NCI-H1105 (cell line): ENCODE measurements at places on chromosomes 5 and 9.

GRCh38 chr9:27835746-27836145 is 262.5 kb upstream of the C9orf72 start:
- DNase-seq: no peak

GRCh38 chr5:116631147-116631546 is 56.5 kb upstream of the SEMA6A start:
- DNase-seq: no peak

DNA sequence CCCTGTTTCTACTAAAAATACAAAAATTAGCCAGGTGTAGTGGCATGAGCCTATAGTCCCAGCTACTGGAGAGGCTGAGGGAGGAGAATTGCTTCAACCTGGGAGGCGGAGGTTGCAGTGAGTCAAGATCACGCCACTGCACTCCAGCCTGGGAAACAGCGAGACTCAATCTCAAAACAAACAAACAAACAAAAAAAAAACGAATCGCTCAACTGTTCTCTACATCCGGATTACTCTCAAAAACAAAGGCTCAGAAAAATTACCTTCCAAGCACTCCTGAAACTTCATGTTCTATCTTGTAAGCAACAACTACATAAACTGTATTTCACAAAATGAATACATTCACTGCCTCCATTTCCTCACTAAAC is 14.0 kb downstream of the UBAP2 start:
- no peak for DNase-seq

DNA sequence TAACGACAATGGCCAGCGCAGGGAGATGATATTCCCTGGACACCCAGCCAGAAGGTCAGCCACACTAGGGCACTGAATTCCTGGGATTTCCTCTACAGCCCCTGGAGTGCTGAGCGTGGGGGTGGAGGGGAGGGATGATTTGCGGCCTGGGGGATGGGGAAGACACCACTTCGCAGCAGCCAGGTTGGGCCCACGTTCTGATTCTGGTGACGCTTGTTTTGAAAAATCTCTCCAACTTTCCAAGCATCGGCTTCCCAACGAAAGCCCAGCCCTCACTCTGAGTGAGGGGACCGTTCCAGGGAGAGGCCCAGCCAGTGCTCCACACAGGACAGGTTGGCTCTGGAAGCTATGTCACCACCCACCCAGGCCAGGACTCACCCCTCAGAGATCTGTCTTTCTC is 5.4 kb downstream of the GFPT2 start:
- DNase-seq: no peak

- DNase-seq: peak; percentile 73
Measured at GRCh38 chr9:2570615-2571479, 50.7 kb upstream of the VLDLR start.

- no peak for DNase-seq
Measured at GRCh38 chr5:42779083-42779482, 22.5 kb downstream of the CCDC152 start.

GRCh38 chr9:129231022-129231739 is 53.1 kb upstream of the IER5L start:
- no peak for DNase-seq

GRCh38 chr5:157180374-157181264 is at the start of gene ITK:
TSS of gene ITK (plus strand) at chr5:157180840. CDS start at chr5:157180978, 138 bp downstream.
- DNase-seq: no peak

GRCh38 chr5:8633696-8634095 is 764.7 kb downstream of the MTRR start:
- no peak for DNase-seq

DNA sequence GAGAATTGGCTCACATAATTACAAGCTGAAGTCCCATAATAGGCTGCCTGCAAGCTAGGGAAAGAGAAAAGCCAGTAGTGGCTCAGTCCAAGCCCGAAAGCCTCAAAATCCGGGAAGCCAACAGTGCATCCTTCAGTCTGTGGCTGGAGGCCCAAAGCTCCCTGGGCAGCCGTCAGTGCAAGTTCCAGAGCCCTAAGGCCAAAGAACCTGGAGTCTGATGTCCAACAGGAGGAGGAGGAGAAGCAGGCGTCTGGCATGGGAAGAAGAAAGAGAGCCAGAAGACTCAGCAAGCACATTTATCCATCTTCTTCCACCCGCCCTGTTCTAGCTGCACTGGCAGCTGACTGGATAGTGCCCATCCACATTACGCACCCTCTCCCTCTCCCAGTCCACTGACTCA is 213.4 kb downstream of the GAS1 start:
- no peak for DNase-seq

GRCh38 chr5:88364991-88365390 is 96.3 kb upstream of the TMEM161B start:
- DNase-seq: no peak

DNA sequence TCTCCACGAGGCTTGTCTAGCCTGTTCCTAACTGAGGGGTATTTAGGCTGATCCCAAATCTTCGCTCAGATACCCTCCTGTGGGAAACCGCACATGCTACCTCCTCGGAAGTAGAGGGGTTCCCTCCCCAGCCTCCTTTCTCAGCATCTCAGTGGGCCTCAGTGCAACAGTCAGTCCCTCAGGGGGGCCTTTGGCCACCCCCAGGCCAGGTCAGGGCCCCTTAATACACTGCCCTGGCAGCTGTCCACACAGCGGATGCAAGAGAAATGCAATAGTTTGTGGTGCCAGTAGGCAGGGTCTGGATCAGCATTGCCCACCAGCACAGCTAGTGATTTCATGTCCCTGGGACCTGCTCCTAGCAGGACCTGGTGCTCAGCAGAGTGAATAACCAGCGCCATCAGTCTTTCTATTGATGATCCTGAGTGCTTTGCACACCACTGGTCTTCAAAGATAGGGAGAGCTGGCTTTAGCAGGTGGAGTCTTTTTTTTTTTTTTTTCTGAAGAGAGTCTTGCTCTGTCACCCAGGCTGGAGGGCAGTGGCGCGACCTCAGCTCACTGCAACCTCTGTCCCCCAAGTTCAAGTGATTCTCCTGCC is 7.5 kb downstream of the PLPP7 start:
- no peak for DNase-seq
